Psoas muscle (tissue), 8 donors: ENCODE measurements at places on chromosomes 7 and 10.

DNA sequence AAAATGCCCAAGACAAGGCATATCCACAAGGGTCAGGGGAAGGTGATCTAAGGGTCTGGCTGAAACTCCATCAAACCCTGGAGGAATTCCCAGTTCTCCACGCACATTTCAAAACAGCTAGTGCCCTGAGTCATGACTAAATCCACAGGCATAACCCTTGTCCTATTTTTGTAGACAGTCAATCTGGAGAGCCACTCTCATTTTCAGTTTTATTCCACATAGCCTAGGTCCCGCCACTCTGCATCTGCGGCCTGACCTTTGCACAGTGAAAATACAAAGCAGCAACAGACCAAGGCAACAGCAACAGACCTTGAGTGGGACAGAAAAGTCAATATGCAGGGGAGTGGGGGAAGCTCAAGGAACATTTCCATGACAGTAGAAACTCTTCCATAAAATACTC, 201.4 kb upstream of the NPVF start:
- no peak for DNase-seq

- no peak for DNase-seq
Observed at GRCh38 chr7:74625446-74625845, 32.1 kb upstream of the GTF2I start.

- no peak for DNase-seq
Observed at GRCh38 chr7:150357771-150358427, 10.7 kb upstream of the REPIN1 start.

DNA sequence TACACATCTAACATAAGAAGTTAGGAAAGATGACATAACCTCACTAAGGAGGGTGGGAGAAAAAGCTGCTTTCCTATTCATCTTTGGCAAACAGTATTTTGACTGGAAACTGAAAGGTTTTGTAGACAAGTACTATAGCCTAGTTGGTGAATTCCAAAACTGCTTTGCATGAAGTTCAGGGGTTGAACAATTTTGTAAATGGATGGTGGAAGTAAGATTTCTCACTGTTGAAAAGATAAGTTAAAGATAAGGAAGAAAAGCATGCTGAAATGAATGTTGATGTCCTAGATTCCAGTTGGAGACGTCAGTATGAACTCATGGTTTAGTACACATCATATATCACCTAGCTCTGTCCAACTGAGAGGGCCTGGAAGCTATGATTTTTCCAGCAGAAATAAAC, 159.1 kb upstream of the FEZF1 start:
- no peak for DNase-seq

DNA sequence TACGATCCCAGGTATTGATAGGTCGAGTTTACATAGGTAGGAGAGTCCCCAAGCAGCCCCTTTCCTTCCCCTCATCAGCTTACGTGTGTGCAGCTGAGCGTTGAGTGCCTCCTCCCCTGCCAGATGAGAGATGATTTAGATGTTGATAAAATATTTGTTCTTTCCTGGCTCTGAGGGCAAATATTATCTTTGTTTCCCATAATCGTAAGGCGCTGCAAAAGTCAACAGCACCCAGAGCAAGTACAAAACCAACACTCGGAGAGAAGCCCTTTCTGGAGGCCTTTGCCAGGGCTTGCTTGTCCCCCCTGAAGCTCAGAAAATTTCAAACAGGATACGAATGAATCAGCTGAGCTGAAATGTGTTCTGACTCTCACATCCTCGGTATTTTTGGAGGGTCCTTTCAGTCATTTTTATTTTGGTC, 683.2 kb downstream of the LRMDA start:
- DNase-seq: no peak

DNA sequence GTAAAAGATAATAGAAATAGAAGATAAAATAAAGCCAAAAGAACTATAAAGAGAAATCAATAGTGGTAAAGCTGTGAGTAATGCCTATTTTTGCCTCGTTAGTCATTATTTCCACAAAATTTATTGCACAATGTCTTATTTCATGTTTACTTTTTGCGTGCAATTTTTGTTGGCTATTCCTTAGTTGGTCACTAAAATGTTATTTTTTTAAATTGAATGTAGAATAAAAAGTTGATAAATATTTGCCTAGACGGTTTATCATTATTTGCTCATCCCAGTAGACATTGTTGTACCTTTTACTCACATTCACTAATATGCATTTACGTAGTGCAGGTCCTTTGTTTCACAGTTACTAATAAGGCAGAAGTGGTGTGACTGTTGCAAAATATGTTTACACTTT, 227.8 kb upstream of the BMPER start:
- DNase-seq: no peak

GRCh38 chr10:71660313-71660712, 59.3 kb downstream of the C10orf105 start:
- DNase-seq: no peak
